Activated gamma-delta T cell (primary cell): ENCODE measurements at places on chromosomes 3 and 15.

DNA sequence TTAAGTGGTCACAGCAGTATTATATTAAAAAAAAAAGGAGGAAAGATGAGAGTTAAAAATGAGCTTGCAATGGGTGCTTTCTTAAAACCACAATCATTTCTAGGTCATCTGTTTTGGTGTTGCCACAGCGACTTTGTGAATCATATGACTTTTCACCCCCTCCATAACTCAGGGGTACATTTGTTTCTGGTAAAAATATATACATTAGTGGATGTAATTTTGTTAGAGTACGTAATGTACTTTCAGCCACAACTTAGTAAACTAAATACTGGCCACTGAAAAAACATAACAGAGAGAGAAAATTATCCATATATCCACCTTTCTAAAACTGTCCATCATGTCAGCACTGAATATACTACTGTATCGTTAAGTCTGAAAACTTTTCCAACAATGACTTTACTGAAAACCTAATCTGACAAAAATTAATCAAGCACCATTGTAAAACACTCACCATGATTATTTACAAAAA is 3.4 kb downstream of the ANKRD28 start:
- DNase-seq, result no peak

GRCh38 chr3:51817375-51817774 is 38.3 kb upstream of the IQCF6 start:
- DNase-seq, result no peak

- no peak for DNase-seq
These were observed 2.9 kb upstream of the ZNF710 start for GRCh38 chr15:89998141-89998661.

- no peak for DNase-seq
These were observed 459.9 kb downstream of the RAP2B start for GRCh38 chr3:153621953-153622352.

GRCh38 chr3:191283400-191283799 is 45.8 kb upstream of the CCDC50 start:
- no peak for DNase-seq

GRCh38 chr3:183897606-183898005 is 12.9 kb upstream of the PARL start:
- no peak for DNase-seq
